ENCODE measurements at places on chromosomes 5 and 9.

GRCh38 chr9:87529671-87530070 lies 32.0 kb downstream of the DAPK1 start:
- no peak for DNase-seq

- DNase-seq, result no peak
Measured at GRCh38 chr5:143337946-143338345, 65.5 kb downstream of the NR3C1 start.

DNA sequence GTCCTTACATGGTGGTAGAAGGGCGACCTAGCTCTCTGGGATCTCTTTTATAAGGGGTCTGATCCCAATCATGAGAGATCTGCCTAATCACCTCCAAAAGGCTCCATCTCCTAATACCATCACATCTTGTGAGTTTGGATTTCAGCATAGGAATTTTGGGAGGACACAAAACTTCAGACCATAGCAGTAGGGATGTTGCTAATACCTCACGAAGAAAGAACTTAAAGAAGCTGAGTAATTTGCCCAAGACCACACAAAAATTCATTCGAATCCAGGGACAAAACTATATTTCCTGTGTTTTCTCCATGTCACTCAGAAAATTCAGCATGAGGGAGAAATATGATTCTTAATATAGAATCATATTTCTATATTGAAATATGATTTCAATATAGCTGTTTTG lies 32.7 kb downstream of the MTAP start:
- no peak for DNase-seq

GRCh38 chr5:67612961-67613360 lies 416.4 kb upstream of the CD180 start:
- DNase-seq, result no peak

DNA sequence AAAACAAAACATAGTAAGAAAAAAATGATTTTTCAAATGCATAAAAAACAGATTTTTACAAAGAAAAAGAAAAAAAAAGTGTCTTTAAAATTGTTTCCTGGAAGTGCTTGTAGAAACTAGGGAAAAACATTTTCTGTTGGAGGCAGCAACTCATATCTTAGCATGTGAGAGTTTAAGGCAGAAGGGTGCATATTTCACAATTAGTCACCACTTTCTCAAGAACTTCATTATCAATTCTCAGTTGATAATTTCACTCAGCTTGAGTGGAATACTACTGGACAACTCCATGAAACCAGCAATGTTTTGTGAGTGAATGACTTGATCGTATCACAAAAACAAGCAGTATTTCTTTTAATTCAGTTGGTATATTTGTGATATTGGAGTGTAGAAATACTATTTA lies 508.3 kb upstream of the DAB2 start:
- no peak for DNase-seq

- DNase-seq, result no peak
Measured at GRCh38 chr9:75467142-75467541, 378.8 kb downstream of the OSTF1 start.

GRCh38 chr5:38341056-38341455 lies 82.7 kb downstream of the EGFLAM start:
- DNase-seq, result no peak

DNA sequence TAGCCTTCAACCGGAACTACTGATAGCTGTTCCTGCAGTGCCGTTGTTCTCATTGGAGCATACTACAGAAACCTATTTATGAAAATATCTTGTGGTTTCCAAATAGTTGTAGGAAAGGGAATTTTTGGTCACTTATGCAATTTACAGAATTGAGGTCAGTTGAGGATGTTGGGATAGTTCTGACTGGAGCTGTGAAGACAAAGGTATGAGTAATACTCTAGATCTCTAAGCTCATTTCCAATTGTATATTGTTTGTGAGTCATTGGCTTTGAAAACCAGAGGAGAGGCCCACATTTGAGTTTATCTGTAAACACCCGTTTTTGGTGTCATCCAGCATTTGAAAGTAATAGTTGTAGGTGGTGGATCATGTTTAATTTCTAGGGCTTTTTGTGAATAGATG lies 561.3 kb upstream of the WWC1 start:
- DNase-seq, result no peak

- DNase-seq, result no peak
Measured at GRCh38 chr5:151719228-151720000, 32.7 kb upstream of the SPARC start.

DNA sequence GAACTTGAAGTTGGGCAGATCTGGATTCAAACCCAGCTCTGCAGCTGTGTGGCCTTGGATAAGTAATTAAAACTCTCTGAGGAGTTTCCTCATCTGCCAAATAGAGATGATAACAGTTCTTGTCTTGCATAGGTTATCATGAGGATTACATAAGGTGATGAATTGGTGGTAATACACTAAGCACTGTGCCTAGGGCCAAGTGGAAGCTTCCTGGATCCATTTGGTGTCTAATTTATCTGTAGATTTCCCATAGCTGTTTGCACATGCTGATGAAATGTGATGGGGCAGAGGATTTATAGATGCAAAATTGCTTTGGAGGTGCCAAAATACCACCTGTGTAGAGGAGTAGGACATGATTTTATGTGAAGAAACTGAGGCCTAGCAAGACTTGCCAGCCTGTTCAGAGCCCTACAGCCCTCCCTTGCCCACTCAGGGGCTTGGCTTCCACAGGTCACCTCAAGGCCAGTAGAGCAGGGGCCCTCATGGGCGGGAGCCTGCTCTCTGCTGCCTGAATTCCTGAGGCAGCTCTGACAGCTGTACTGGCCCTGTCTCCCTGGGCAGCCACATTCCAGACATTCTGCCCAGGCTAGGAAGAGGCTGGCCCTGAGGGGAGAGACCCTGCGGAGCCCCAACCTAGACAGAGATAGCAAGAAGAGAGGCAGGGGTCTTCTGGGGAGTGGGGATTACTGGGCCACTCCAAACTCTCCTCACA lies 5.9 kb upstream of the FAT2 start:
- no peak for DNase-seq

DNA sequence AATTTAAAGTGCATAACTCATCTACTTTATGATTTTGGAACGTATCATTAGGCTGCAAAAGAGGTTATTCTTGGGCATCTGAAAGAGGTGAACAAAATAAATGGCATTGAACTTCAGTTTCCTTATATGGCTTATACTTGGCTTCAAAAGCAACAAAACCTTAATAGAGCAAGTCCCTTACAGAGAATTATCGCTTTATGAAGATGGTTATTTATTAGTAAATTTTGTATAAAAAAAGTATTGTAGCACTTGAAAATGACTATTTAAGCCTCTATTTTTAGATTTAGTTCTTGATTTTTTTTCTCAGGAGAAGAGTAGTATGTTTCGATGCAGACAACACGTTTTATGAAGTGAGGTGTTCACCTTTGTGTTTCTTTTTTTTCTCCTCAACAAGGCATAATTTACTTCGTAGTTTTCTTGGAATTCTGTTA lies 2.0 kb downstream of the ERBIN start:
- DNase-seq, result no peak

DNA sequence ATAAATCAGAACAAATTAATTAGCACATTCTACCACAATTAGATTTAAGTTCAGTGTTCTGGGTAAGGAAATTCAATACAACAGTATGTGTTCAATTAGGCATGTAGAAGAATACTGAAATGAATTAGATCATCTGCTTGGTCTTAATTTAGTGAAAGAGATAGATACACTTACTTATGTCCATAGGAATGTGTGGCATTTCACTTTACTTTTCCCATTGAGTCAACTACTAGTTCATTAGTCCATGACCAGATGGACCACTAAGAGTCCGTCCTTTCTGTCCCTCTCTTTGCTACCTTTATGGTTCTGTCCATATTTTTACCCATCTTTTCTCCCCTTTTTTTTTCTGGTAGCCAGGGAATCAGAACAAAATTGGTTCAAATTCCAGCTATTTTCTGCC lies 276.9 kb downstream of the OSTF1 start:
- DNase-seq, result no peak

GRCh38 chr5:40495237-40495635 lies 184.5 kb upstream of the PTGER4 start:
- no peak for DNase-seq

GRCh38 chr9:77575785-77576184 lies 72.3 kb downstream of the GNA14 start:
- no peak for DNase-seq

DNA sequence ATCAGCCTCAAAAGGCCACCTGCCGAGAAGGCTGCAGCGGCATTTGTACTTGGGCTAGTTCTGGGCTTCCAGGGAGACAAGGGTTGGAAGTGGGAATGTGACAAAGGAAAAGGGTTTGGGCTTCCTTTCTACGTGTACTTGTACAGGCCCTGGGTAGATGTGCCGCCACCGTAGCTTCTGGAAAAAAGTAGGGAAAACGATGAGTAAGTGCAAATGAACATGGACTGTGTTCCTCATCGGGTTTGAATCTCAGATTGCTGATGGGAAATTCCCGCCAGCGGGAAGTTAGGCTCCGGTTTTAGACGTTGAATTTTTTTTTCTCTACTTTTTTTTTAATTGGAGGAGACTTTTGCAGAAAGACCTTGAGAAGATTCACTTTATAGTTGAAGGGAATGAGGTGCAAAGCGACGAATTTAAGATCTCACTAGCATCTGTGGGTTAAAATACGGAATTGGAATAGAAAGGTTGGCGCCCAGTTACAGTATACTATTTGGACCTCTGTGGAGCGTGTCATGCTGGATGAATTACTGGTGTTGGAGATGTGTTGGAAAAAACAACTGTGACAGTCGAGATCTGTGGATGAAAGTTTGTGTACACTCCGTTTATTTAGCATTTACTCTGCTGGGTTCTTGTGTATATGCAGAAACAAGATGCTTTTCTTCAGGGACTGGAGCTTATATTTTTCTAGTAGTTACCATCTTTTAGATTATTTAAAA lies 1.2 kb downstream of the G3BP1 start:
- no peak for DNase-seq

- no peak for DNase-seq
Measured at GRCh38 chr9:129201289-129201688, 23.2 kb upstream of the IER5L start.

- DNase-seq, result no peak
Measured at GRCh38 chr9:21634951-21635350, 152.8 kb upstream of the IFNE start.
